Activated CD4-positive, alpha-beta T cell treated with anti-CD3 and anti-CD28 coated beads, Interleukin-2, amount 50 U/mL, for 24 hours (primary cell): ENCODE measurements at places on chromosomes 3 and 15.
A peak's percentile ranks its signal among the peaks of the same experiment; 100 is the strongest.

- DNase-seq, result no peak
Measured at GRCh38 chr3:125080077-125080476, 24.3 kb upstream of the HEG1 start.

DNA sequence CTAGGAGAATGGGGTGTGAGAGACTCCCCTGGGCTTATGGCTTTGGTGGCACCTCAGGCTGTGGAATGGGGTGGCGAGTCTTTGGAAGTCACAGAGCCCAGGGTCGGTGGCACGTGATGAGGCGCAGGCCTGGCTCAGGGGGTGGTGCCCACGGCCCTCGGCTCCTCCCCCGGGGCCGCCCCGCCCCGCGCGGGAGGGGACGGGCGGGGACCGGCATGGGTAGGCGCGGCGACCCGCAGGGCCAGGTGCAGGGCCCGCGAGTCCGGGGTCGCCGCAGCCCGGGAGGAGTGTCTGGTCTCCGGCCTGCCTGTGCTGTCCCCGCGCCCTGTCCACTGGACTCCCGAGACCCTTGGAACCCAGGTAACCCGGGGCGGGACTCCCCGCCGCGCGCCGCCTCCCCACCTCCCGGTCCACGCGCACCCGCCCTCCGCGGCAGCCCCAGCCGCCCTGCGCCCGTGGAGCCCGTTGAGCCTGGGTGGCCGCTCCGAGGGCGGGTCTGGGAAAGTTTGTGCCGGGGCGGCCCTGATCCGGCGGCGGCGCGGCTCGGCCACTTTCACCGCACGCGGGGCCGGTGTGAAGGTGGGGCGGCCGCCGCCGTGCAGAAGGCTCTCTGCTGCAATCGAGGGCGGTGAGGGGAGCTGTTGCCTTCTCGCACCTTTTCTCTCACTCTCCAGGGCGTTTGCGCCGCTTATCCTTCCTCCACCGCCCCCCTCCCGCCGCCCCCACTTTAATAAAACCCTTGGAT is at the start of gene PAQR5:
TSS of gene PAQR5 (plus strand) at position 216 of the 745 bp plus-strand sequence. CDS start 61,169 bp downstream, outside the sequence.
- no peak for DNase-seq

DNA sequence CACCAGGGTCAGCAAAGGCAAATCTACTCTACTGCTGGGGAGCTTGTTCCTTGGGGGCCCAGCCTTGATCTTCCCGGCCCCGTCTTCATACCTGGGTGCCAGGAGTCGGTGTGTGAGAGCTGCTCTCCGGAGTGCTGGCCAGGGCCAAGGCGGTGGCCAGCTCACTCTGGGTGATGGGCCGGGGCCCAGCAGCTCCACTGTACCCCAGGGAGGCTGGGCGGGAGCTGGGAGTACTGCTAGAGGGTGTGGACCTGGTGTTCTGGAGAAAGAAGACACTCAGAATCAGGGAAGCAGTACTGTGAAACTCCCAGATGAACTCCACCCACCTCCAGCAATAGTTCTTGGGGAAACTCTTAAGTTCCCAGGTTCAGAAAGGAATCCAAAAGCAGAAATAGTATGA is 11.9 kb downstream of the UBL7 start:
- DNase-seq, result no peak

DNA sequence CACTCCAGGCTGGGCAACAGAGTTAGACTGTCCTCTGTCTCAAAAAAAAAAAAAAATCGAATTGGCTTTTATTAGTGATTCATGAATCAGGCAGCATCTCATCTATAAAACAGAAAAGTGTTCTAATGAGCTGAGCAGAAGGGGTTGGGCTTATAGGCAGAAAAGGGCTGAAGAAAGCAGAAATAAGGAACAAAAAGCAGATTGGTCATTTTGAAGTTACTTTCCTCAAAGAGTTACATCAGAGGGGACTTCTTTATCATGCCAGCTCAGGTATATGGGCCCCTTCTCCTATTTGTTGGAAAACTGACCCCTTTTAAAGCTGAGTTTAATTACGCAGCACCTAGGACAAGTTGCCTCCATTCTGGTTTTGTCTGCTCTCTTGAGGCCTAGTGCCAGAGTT is 722 bp upstream of the POGLUT1 start:
- no peak for DNase-seq

GRCh38 chr15:81293728-81294515 is 30.0 kb downstream of the STARD5 start:
- peak; percentile 82 for DNase-seq

DNA sequence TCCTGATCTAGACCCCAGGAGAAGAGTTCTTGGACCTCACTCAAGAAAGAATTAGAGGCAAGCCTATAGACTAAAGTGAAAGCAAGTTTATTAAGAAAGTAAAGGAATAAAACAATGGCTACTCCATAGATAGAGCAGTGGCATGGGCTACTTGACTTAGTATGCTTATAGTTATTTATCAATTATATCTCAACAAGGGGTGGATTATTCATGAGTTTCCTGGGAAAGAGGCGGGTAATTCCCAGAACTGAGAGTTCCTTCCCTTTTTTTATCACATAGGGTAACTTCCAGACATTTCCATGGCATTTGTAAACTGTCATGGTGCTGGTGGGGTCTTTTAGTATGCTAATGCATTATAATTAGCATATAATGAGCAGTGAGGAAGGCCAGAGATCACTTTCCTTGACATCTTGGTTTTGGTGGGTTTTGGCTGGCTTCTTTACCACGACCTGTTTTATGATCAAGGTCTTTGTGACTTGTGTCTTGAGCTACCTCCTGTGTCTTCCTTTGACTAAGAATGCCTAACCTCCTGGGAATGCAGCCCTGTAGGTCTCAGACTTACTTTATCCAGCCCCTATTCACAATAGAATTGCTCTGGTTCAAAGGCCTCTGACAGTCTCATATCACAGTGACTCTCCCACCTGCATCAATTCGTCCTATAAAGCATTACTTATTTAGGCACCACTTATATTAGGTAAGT is 35.3 kb upstream of the PLSCR2 start:
- DNase-seq, result no peak

DNA sequence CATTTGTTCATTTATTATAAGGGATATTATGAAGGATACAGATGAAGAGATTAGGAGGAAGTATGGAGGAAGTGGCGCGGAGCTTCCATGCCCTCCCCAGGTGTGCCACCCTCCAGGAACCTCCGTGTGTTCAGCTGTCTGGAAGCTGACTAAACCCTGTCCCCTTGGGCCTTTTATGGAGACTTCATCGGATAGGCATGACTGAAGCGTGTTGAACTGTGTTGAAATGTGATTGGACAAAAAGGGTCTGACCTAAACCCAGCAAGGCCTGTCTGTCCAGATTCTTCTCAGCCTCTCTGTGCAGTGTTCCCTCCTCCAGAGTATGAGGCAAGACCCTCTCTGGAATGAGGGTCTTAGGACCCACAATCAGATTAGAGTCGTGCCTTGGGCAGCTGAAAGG is 31.7 kb downstream of the HACD3 start:
- DNase-seq, result no peak

DNA sequence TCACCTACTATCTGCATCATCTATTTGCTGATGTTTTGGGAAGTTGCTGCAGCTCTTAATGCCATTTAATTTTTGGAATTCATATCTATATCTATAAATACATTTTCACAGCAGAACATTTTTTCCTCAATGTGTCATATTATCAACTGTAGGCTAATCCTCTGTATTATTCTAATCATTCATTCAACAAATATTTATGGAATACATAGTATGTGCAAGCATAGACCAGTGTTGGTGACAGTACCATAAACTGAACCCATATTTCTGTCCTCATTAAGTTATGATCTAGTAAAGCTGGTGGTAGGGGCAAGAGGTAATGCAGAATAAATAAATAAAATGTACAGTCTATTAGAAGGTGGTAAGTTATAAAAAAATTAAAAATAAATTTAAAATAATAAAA is 585.3 kb upstream of the BCHE start:
- DNase-seq, result no peak

GRCh38 chr3:100932491-100932890 is 60.7 kb downstream of the ABI3BP start:
- DNase-seq, result no peak

- DNase-seq, result no peak
Measured at GRCh38 chr3:142019794-142020320, 129.5 kb downstream of the TFDP2 start.

- DNase-seq, result no peak
Measured at GRCh38 chr3:42537350-42537749, 34.9 kb downstream of the VIPR1 start.

GRCh38 chr15:40097968-40098476 is 10.7 kb downstream of the BMF start:
- no peak for DNase-seq

- no peak for DNase-seq
Measured at GRCh38 chr3:100570811-100571210, 38.6 kb upstream of the ADGRG7 start.

- DNase-seq, result no peak
Measured at GRCh38 chr3:109608574-109608973, 271.2 kb upstream of the DPPA4 start.

DNA sequence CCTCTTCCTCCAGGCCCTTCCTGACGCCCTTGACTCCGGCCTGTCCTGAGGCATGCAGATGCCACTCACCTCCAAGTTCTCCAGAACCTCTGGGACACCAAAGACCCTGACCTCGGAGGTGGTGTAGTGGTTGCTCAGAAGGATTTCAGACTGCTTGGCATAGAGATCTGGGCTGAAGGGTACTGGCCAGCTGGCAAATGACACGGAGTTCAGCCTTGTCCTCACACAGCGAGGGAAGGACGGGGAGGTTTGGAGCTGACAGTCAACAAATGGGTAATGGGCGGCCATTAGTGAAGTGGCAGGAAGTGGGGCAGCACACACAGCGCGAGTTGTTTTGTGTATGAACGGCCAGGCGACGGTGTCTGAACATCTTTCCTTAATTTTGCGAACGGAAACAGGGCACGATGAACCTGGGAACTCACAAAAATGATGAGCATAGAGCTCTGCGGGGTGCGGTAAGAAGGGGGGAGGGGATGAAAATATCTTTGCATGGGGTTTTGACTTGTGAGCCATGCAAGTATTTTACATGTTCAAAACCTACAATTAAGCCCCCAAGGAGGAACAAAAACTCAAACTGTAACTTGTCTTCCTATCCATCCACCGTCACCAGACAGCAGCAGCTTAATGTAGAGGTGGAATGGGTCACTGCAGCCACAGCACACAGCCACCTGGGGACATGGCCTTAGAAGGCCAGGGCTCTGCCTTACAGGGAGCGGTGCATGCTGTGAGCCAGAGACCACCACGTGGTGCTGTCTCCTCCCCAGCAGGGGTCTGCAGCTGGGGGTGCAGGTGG is 43.6 kb upstream of the RPL32 start:
- DNase-seq, result no peak

DNA sequence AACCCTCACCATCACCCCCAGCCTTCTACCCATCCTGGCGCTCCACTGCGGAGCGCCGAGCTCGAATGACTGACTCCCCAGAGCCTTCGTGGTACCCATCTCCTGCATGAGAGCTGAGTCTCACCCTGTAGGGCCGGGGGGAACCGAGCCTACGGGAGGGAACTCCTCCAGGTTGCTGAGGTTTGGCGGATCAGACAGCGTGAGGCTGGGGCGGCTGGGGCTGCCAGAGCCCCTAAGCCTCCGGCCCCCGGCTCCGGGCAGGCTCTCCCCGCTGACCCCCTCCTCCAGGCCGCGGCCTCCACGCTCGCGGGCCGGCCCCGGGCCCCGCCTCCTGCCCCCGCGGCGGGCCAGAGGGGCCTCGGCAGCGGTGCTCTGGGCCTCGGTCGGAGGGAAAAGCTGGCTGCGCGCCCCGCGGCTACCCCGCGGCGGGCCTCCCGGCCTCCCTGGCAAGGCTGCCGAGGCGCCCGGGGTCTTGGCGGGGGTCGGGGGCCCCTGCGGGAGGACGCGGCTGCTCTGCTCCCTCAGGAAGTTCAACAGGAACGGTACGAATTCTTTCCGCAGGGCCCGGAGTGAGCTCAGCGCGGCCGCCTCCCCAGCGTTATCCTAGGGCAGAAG is 643 bp downstream of the CDAN1 start:
- no peak for DNase-seq

GRCh38 chr15:38823263-38823662 is 258.6 kb upstream of the RASGRP1 start:
- DNase-seq, result no peak

GRCh38 chr3:72317491-72317890 is 530.8 kb downstream of the SHQ1 start:
- DNase-seq, result no peak

- DNase-seq, result no peak
Measured at GRCh38 chr3:16596352-16597032, 8.7 kb downstream of the DAZL start.

DNA sequence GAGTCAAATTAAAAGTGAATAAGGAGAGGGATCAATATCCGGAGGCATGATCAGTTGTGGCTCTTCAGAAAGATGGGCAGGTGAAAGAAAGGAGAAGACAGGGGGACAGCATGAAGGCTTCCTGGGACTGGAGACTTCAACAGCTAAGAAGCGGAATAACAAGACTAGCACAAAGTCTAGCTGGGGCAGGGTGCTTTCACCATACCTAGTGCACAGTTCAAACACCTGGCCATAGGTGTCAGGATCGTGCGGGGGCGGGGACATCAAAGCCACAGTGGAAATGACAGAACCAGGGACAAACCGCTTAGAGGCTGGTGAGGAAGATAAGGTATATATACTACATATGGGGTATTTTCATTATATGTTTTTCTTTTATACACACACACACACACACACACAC is 66.2 kb upstream of the FOXP1 start:
- no peak for DNase-seq

DNA sequence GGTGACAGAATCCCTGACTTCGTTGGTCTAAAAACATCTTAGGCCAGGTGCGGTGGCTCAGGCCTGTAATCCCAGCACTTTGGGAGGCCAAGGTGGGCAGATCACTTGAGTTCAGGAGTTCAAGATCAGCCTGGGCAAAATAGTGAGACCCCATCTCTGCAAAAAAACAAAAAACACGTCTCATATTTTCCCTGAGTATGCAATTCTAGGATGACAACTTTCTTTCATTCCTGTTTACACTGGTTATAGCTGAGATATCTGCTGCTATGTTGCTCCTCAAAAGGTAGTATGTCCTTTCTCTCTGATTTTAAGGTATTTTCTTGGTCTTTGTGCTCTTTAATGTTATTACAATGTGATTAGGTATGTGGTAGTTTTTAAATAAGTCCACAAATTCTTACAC is 39.3 kb downstream of the PTH1R start:
- DNase-seq, result no peak

GRCh38 chr15:39142500-39142899 is 438.4 kb upstream of the THBS1 start:
- no peak for DNase-seq

DNA sequence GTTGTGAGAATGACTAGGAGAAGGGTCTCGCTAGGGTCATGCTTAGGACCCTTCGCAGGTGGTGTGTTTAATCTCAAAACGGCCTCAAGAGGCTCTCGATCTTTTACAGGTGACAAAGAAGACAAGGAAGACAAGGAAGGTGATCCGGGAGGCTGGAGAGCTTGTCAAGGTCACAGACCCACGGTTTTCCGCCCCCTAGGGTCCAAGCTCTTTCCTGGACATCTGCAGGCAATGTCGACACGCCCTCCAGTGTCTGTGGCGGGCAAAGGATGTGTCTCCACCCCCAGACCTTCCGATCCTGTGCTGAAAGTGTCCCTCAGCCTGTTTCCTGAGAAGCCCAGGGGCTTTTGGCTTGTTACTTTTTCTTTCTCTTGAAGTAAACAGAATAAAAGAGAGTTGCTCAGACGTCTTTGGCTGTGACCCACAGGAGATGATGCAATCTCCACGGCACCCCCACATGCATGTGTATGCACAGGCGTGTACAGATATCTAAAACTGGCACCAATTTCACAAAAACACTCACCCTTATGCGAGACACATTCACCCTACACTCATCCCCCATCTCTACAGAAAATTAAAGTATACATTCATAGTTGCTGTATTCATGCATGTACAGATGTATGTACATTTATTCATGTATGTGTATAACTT is 108.8 kb downstream of the KLF13 start:
- peak; percentile 75 for DNase-seq

- DNase-seq, result no peak
Measured at GRCh38 chr3:88775026-88775690, 332.3 kb upstream of the EPHA3 start.

GRCh38 chr3:21067031-21067813 is 683.8 kb downstream of the ZNF385D start:
- DNase-seq, result no peak
